ENCODE measurements at places on chromosomes 7 and 10. TPM values are rescaled to one million over a fixed set of nuclear protein-coding genes. Genes with fewer than 3 reads are reported as not detected.

Gene LIPM
- not detected for total RNA-seq

Gene RNF133
- total RNA-seq = not detected

Gene FAM221A
- 6.6 TPM for total RNA-seq

Gene ASB4
- not detected for total RNA-seq

Gene VPS37D
- total RNA-seq = 0.40 TPM

Gene VSIR
- total RNA-seq = 125 TPM

Gene CALY
- total RNA-seq = not detected

Gene OR2A14
- total RNA-seq = not detected

Gene ZMIZ1
- total RNA-seq = 66.3 TPM

Gene SSMEM1
- total RNA-seq = not detected

GRCh38 chr10:63554657-63555056 lies 33.5 kb downstream of the REEP3 start:
- no peak overlapping the region for H3K4me3 ChIP-seq
- peak; percentile 81 for DNase-seq
- peaks cover 3% of the 10 kb centered on the region for H3K36me3 ChIP-seq
- peak overlapping the region; percentile 38 for H3K27ac ChIP-seq
- no peaks in the 10 kb centered on the region for H3K27me3 ChIP-seq
- H3K4me1 ChIP-seq = peaks cover 11% of the 10 kb centered on the region

- no peak overlapping the region for H3K4me3 ChIP-seq
- no peaks in the 10 kb centered on the region for H3K27me3 ChIP-seq
- no peak overlapping the region for H3K27ac ChIP-seq
- H3K4me1 ChIP-seq = no peaks in the 10 kb centered on the region
Observed at GRCh38 chr7:55946545-55946944, 5.1 kb upstream of the MRPS17 start.

DNA sequence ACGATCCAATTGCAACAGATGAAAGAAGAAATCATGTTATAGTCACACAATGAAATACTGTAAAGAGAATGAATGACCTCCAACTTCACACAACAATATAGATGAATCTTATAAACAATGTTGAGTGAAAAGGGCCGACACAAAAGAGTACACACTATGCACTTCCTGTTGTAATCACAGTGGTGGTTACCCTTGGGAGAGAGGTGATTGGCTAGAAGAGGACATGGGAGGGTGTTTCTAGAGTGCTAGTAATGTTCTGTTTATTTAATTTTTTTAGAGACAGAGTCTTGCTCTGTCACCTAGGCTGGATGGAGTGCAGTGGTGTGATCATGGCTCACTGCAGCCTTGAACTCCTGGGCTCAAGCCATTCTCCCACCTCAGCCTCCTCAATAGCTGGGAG lies 82.5 kb downstream of the NDUFB2 start:
- H3K27me3 ChIP-seq = no peaks in the 10 kb centered on the region
- peaks cover 4% of the 10 kb centered on the region for H3K4me1 ChIP-seq
- no peak for DNase-seq
- H3K27ac ChIP-seq = no peak overlapping the region
- no peak overlapping the region for H3K4me3 ChIP-seq
- peaks cover 17% of the 10 kb centered on the region for H3K36me3 ChIP-seq

DNA sequence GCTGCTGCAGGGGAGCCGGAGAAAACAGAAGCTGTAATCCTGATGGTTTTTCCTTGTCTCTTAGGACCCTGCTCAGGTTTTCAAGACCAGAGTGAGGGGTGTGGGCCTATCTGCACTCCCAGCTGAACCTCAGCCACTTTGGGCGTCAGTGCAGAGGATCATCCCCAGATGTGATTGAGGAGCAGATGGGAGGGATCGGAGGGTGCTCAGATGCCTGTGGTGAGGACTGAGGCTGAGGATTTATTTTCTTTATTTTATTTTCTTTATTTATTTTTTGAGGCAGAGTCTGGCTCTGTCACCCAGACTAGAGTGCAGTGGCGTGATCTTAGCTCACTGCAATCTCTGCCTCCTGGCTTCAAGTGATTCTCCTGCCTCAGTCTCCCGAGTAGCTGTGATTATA lies 13.9 kb downstream of the COL26A1 start:
- H3K4me1 ChIP-seq = no peaks in the 10 kb centered on the region
- H3K4me3 ChIP-seq = no peak overlapping the region
- H3K27me3 ChIP-seq = peaks cover 10% of the 10 kb centered on the region
- DNase-seq = no peak
- no peaks in the 10 kb centered on the region for H3K36me3 ChIP-seq
- no peak overlapping the region for H3K27ac ChIP-seq

GRCh38 chr10:33460505-33461294 lies 126.2 kb upstream of the NRP1 start:
- H3K27me3 ChIP-seq = no peaks in the 10 kb centered on the region
- no peaks in the 10 kb centered on the region for H3K4me1 ChIP-seq
- H3K36me3 ChIP-seq = no peaks in the 10 kb centered on the region
- no peak overlapping the region for H3K4me3 ChIP-seq

- peaks cover 1% of the 10 kb centered on the region for H3K36me3 ChIP-seq
- no peak for DNase-seq
- peaks cover 16% of the 10 kb centered on the region for H3K4me1 ChIP-seq
- no peak overlapping the region for H3K4me3 ChIP-seq
- H3K27ac ChIP-seq = no peak overlapping the region
- H3K27me3 ChIP-seq = no peaks in the 10 kb centered on the region
Observed at GRCh38 chr10:93461807-93462178, 20.3 kb downstream of the MYOF start.

- H3K27ac ChIP-seq = peak overlapping the region; percentile 98
- no peak for DNase-seq
- H3K36me3 ChIP-seq = peaks cover 38% of the 10 kb centered on the region
Observed at GRCh38 chr10:987620-987869, 689 bp upstream of the GTPBP4 start.

DNA sequence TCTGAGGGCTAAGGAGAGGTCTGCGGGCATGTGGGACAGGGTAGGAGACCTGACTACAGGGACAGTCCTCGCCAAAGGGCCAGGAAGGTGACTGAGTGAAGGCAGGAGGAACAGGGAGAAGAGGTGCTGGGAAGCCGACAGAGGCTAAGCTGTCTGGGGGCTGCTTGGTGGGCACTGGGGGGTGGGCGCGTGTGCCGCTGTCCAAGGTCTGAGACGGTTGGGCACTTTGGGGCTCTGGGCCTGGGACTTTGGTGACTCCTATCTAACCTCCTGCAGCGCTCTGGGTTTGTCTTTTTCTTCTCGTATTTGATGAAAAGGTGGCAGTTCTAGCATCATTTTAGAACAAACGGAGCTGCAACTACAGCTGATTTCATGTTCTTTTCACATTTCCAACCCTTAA lies 141.5 kb downstream of the C10orf105 start:
- no peaks in the 10 kb centered on the region for H3K4me1 ChIP-seq
- H3K4me3 ChIP-seq = no peak overlapping the region
- H3K36me3 ChIP-seq = no peaks in the 10 kb centered on the region
- no peak for DNase-seq
- H3K27ac ChIP-seq = no peak overlapping the region
- no peaks in the 10 kb centered on the region for H3K27me3 ChIP-seq

DNA sequence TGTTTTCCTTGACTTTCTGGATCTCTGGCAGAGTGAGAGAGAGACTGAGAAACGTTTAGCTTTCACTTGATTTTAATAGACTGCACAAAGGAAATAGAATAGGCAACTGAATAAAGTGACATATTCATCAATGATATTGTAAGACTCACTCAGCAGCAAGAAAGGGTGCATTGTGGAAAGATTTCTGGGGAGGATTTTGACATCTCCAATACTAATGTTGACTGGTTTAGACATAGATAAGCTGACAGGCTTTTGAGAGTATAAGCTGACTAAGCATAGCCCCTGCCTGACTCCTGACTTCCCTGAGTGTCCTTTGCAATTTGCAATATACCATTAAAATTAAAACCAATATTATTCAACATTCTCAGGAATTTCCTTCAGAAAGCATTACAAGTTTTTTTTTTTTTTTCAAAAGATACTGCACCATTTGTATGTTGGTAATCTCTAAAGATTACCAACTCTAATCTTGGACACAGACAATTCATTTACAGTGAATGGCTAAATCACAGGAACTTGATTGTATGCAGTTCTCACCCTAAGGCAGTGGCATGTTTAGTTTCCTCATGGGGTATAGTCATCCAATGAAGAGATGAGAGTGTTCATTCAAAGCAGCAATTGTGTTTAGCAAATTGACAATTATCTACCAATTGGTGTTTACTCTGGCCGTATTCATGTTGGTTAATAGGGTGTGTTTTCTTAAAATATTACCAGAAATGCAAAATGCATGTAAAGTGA lies 325.6 kb downstream of the SORCS3 start:
- H3K36me3 ChIP-seq = no peaks in the 10 kb centered on the region
- H3K27ac ChIP-seq = no peak overlapping the region
- H3K27me3 ChIP-seq = no peaks in the 10 kb centered on the region
- no peaks in the 10 kb centered on the region for H3K4me1 ChIP-seq

DNA sequence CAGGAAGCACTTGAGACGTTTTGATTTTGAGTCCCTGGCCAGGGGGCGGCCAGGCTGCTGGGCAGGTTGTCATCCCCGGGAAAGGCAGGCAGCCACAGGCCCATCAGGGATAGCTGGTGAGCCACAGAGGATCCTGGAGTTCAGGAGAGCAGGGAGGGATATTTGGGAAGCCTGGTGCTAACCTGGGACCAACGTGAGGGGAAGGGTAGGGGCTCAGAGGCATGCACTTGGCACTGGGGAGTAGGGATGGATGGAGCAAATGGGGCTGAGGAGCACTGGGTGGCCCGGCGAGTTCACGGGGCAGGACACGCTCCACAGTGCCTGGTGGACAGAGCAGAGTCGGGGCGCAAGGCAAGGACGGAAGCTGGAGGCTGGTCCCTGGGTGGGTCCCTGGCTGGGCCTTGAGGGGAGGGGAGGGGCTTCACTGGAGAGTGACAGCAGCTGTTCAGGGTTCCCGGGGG lies 30.2 kb downstream of the LRRC27 start:
- no peak overlapping the region for H3K4me3 ChIP-seq
- H3K27ac ChIP-seq = peak overlapping the region; percentile 1
- H3K4me1 ChIP-seq = peaks cover 8% of the 10 kb centered on the region

- no peaks in the 10 kb centered on the region for H3K36me3 ChIP-seq
- H3K27me3 ChIP-seq = peaks cover 7% of the 10 kb centered on the region
- no peaks in the 10 kb centered on the region for H3K4me1 ChIP-seq
- no peak overlapping the region for H3K27ac ChIP-seq
- no peak overlapping the region for H3K4me3 ChIP-seq
Observed at GRCh38 chr10:98331885-98332284, 63.9 kb upstream of the LOXL4 start.

- peaks cover 2% of the 10 kb centered on the region for H3K27me3 ChIP-seq
- no peaks in the 10 kb centered on the region for H3K4me1 ChIP-seq
- H3K4me3 ChIP-seq = no peak overlapping the region
- H3K36me3 ChIP-seq = no peaks in the 10 kb centered on the region
Observed at GRCh38 chr10:75265856-75266255, 30.1 kb upstream of the COMTD1 start.

- no peak overlapping the region for H3K4me3 ChIP-seq
- DNase-seq = peak; percentile 61
- no peaks in the 10 kb centered on the region for H3K36me3 ChIP-seq
- no peak overlapping the region for H3K27ac ChIP-seq
- H3K27me3 ChIP-seq = no peaks in the 10 kb centered on the region
Observed at GRCh38 chr7:40232242-40232893, 97.6 kb downstream of the SUGCT start.

- no peak for DNase-seq
- peaks cover 2% of the 10 kb centered on the region for H3K36me3 ChIP-seq
- no peak overlapping the region for H3K4me3 ChIP-seq
- no peaks in the 10 kb centered on the region for H3K27me3 ChIP-seq
- peaks cover 9% of the 10 kb centered on the region for H3K4me1 ChIP-seq
Observed at GRCh38 chr10:86706401-86706841, 38.1 kb downstream of the LDB3 start.

- H3K27me3 ChIP-seq = no peaks in the 10 kb centered on the region
- no peaks in the 10 kb centered on the region for H3K36me3 ChIP-seq
- H3K27ac ChIP-seq = no peak overlapping the region
- H3K4me1 ChIP-seq = no peaks in the 10 kb centered on the region
Observed at GRCh38 chr10:19077276-19077675, 28.7 kb downstream of the MALRD1 start.

DNA sequence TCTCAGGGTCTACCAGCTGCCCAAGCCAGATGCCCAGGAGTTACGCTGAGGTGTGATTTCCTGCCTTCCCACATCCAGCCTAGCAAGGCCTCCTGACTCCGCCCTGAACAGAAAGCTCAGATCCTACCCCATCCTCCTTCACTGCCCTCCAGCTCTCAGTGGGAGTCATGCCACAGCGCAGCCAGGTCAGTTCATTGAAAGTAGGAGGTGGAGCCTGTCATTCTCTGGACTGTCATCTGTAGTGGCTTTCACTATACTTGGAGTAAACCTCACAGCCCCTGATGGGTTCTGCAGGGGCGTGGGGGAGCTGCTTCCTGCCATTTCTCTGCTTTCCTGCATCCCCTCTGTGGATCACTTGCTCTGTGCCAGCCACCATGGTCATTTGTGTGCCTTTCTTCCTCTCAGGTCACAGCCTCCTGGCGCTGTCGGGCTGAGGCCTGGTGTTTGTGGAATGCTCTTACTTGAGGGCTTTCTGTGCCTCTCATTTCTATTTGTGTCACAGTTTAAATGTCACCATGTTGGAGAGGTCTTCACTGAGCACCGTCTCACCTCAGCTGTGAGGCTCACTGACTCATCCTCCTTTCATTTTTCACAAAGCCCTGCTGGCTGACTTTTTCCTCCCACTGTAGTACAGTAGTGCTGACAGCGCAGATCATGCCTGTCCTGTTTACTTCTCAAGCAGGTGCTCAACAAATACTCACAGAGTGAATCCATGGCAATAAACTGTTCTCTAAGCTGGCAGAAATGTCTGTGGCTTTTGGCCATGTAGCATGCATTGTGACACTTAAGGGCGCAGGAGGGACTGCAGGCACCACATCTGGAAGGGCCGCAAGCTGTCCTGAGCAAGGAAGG lies 61.0 kb upstream of the TMEM248 start:
- H3K27ac ChIP-seq = peak overlapping the region; percentile 100
- H3K27me3 ChIP-seq = no peaks in the 10 kb centered on the region
- peaks cover 5% of the 10 kb centered on the region for H3K36me3 ChIP-seq
- peak overlapping the region; percentile 85 for H3K4me3 ChIP-seq
- peaks cover 18% of the 10 kb centered on the region for H3K4me1 ChIP-seq

Measured in activated CD4-positive, alpha-beta T cell treated with anti-CD3 and anti-CD28 coated beads, Interleukin-2, amount 10 ng/mL, durations not matched to agents 24 days and 14 days (primary cell).